SK-N-MC (cell line): ENCODE measurements at places on chromosomes 11 and 22.

- DNase-seq, result peak; percentile 28
Measured at GRCh38 chr11:76680518-76681425, 10.2 kb upstream of the LRRC32 start.

DNA sequence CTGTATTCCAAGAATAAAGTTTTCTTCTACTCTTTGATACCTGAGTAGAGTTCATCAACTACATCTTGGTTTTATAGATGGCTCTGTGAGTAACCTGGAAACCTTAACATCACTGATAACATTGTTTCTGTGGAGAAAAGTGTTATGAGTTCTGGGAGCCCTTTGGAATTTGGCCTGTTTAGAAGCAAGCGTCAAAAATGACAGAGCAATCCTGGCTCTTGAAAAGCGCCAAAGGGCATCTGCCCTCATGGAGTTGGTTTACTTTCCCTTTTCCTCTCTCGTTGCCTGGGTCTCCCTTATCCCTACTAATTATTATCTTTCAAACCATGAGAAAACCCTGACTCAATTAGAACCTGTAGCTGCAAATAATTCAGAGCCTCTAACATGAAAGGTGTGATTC lies 140.1 kb downstream of the DBX1 start:
- no peak for DNase-seq

DNA sequence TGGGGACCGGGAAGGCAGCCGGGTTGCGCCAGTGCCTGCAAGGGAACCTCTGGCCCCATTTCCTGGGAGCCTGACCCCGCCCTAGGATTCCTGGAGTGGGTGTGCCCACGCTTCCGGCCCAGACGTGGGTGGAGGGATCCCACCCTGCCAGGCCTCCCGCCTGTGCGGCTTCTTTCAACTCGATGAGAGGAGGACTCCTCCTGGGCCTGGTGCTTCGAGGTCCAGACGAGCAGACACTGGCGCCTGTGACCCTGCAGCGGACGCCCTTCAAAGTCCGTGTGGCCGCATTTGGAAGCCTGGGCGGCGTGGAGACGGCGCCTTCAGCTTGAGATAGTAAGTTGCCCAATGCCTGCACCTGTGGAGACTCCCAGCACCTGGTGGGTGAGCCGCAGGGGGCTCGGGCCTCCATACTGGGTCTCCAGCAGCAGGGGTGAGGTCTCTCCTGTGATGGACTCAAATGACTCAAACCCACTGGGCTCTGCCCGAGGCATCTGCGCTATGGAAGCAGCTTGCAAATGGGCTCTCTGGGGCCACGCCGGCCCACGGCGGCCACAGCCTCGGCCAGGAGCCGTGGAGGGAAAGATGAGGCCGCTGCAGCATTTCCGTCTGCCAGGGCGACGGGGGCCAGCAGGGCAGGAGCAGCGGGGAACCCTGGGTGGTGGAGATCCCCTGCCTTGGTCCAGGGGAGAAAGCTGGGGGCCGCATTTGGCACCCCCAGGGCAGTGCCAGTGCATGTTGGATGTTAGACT lies 64.3 kb upstream of the PPARA start:
- no peak for DNase-seq

DNA sequence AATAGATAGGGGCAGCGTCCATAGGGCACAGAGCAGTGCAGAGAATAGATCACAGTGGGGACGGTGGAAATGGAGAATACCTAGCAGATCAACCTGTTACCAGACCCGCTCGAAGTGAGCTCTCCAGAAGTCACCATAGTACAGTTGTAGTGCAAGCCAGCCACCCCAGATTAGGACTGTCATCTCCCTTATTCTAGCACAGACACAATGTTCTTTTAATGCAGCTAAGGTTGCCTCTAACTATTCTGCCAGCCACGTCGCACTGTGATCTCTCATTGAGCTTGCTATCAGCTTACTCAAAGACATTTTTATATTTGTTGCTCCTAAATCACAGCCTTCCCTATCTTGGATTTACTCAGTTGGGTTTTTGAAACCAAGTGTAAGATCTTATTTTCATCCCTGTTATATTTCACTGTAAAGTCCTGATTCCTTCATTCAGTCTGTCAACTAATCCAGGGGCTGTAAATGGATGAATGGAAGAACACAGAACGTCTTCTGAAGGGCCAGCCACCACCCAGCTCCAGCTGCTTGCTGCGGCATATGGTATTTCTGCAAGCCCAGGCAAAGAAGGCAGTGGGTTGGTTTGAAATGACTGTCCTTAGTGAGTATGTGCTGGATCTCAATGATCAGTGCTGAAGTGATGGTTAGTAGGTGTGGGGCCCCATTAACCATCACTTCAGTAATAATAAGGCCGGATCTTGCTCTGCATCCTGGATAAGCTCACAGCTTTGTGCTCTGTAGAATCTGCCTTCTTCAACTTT lies 3.4 kb downstream of the PARVA start:
- no peak for DNase-seq

GRCh38 chr11:413120-414081 lies 1.4 kb downstream of the SIGIRR start:
- DNase-seq, result no peak

GRCh38 chr11:121246021-121246768 lies 46.4 kb upstream of the SC5D start:
- no peak for DNase-seq

DNA sequence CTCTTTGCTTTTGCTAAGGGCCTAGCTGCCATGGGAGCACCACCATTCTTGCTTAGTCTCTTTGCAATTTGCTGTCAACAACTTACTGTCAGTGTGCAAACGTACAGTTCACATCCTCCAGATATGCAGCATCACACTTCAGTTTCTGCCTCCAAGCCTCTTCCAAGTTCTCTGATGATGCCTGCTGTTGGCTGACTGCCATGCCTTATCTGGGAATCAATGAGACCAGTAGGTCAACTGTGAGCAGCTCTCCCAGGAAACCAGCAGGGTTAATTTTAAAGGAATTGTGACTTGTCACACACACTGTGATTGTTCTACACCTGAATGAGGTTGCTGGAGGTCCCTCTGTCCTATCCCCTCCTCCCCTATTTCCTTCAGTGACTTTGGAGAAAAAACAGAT lies 56.0 kb downstream of the COPB1 start:
- DNase-seq, result no peak
